ENCODE measurements at places on chromosomes 5 and 9. TPM values are rescaled to one million over a fixed set of nuclear protein-coding genes. Genes with fewer than 3 reads are reported as not detected.

- no peak overlapping the region for H3K4me3 ChIP-seq
- no peaks in the 10 kb centered on the region for H3K4me1 ChIP-seq
- no peak for DNase-seq
- H3K27me3 ChIP-seq: no peaks in the 10 kb centered on the region
Observed at GRCh38 chr5:33789567-33789957, 102.2 kb downstream of the ADAMTS12 start.

CATSPER3 gene
- total RNA-seq: 0.56 TPM

GRCh38 chr5:137217599-137218200, 281.4 kb downstream of the SPOCK1 start:
- no peak overlapping the region for H3K4me3 ChIP-seq
- no peaks in the 10 kb centered on the region for H3K36me3 ChIP-seq
- no peaks in the 10 kb centered on the region for H3K4me1 ChIP-seq
- no peaks in the 10 kb centered on the region for H3K27me3 ChIP-seq
- no peak for DNase-seq

GRCh38 chr9:74949859-74950855, 2.6 kb downstream of the C9orf40 start:
- no peak for DNase-seq
- peaks cover 16% of the 10 kb centered on the region for H3K4me1 ChIP-seq
- H3K27ac ChIP-seq: no peak overlapping the region
- H3K4me3 ChIP-seq: no peak overlapping the region

SUSD1 gene
- total RNA-seq: 5.4 TPM

SPINK13 gene
- not detected for total RNA-seq

GRCh38 chr5:141483902-141484301, 928 bp upstream of the PCDHGC4 start:
- peaks cover 13% of the 10 kb centered on the region for H3K4me1 ChIP-seq
- H3K4me3 ChIP-seq: no peak overlapping the region
- DNase-seq: no peak

GRCh38 chr9:71761938-71762353, 6.4 kb downstream of the CEMIP2 start:
- no peaks in the 10 kb centered on the region for H3K36me3 ChIP-seq
- H3K27me3 ChIP-seq: no peaks in the 10 kb centered on the region
- no peak for DNase-seq
- H3K4me1 ChIP-seq: peaks cover 41% of the 10 kb centered on the region
- no peak overlapping the region for H3K27ac ChIP-seq

GRCh38 chr9:92446536-92446935, 22.3 kb upstream of the OMD start:
- no peak overlapping the region for H3K27ac ChIP-seq
- no peaks in the 10 kb centered on the region for H3K27me3 ChIP-seq
- H3K36me3 ChIP-seq: no peaks in the 10 kb centered on the region

DNA sequence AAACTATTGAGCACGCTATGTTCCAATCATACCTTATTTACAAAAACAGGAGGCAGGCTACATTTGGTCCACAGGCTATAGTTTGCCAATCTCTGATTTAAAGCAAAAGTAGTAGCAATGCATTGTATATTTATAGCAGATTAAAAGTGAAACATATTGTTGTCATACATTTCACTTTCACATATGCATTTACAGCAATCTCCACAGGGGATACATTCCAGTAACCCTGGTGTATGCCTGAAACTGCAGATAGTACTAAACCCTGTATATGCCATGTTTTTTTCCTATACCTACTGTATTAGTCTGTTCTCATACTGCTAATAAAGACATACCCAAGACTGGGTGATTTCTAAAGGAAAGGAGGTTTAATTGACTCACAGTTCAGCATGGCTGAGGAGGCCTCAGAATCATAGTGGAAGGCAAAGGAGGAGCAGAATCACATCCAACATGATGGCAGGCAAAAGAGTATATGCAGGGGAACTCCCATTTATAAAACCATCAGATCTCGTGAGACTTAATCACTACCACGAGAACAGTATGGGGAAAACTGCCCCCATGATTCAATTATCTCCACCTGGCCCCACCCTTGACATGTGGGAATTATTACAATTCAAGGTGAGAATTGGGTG, 5.9 kb upstream of the CSF1R start:
- H3K4me3 ChIP-seq: no peak overlapping the region
- H3K27me3 ChIP-seq: no peaks in the 10 kb centered on the region
- DNase-seq: no peak
- no peak overlapping the region for H3K27ac ChIP-seq
- H3K4me1 ChIP-seq: no peaks in the 10 kb centered on the region

DNA sequence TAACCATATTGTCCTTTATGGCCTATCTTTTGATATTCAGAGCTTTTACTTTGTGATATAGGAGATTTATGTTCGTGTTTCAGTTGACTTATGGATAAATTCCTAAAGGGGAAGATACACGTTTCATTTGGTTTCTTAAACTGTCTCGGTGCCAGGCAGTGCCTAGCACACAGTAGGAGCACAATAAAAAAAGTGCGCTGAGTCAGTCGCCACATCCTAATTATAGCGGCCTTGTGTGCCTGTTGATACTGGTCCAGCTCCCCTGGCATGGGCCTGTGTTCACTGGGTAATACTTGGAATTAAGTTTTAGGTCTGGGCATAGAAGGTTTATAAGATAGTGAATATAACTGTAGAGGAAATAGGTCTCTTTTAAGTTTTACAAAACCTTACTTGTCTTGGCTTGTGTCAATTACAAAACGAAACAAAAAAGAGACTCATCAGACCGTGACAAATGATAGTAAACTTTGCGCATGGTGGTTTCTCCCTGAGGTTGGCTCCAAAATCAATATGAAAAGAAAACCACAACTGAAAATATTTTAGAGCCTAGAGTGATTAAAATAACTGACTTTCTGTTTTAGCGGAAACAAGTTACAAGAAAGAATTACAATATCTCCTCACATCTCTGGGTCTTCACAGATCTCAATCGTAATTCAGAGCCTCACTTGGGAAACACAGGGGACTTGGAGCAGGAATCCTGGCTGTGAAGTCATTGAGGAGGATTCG, 84.8 kb downstream of the MVB12B start:
- H3K27ac ChIP-seq: peak overlapping the region; percentile 32
- peaks cover 38% of the 10 kb centered on the region for H3K4me1 ChIP-seq
- peak overlapping the region; percentile 38 for H3K4me3 ChIP-seq
- no peaks in the 10 kb centered on the region for H3K36me3 ChIP-seq
- DNase-seq: no peak
- H3K27me3 ChIP-seq: no peaks in the 10 kb centered on the region

DNA sequence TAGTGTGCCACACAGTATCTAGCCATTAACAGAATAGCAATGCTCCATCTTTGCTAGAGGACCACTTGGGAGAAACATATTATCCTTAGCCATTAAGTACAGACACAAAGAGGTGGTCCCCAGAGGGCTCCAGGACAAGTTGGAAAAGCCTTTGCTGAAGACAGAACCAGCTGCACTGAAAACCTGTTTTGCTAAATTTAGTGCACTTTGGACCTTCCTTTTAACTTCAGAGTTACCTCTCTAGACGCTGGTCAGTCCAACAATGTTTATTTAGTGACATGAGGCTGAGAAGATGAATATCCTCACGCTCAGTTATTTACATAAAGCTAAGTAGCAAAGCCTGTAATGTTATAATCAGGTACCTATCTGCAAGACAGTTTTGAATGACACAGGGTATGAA, 265.0 kb upstream of the ZNF608 start:
- no peak for DNase-seq
- H3K36me3 ChIP-seq: no peaks in the 10 kb centered on the region
- H3K27me3 ChIP-seq: no peaks in the 10 kb centered on the region
- no peak overlapping the region for H3K27ac ChIP-seq

SLC34A1 gene
- total RNA-seq: not detected

FGF10 gene
- total RNA-seq: not detected

DNA sequence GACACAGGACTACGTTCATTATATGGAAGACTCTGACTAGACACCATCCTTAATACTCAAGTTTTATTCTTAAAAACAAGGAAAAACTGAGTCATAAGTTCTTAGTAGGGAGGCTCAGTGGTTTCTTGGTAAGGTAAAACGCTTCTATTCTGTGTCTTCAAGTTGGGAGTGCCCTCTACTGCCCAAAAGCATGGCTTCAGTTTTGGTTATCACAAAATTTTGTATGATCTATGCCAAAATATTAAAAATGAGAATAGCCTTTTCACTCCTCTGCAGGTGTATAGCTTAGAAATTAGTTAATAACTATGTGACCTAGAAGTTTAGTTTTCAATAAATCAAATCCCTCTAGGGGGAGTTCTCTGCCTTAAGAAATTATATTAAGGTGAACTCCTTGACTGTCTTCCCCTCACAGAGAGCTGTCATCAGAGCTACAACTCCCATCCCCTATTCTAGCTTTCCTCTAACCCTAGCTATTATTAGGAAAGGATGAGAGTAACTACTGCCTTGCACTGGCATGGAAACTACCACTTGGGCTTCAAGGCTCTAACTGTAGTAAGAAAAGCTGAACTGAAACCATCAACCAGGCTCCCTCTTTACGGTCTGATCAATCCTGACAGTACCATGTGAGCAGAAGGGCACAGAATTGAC, 189.7 kb downstream of the GNAQ start:
- no peak overlapping the region for H3K4me3 ChIP-seq
- H3K36me3 ChIP-seq: no peaks in the 10 kb centered on the region
- no peaks in the 10 kb centered on the region for H3K27me3 ChIP-seq
- no peaks in the 10 kb centered on the region for H3K4me1 ChIP-seq

GRCh38 chr5:80093796-80094195, 58.6 kb downstream of the THBS4 start:
- peaks cover 24% of the 10 kb centered on the region for H3K4me1 ChIP-seq
- no peak overlapping the region for H3K4me3 ChIP-seq
- no peaks in the 10 kb centered on the region for H3K27me3 ChIP-seq
- peaks cover 7% of the 10 kb centered on the region for H3K36me3 ChIP-seq

DNA sequence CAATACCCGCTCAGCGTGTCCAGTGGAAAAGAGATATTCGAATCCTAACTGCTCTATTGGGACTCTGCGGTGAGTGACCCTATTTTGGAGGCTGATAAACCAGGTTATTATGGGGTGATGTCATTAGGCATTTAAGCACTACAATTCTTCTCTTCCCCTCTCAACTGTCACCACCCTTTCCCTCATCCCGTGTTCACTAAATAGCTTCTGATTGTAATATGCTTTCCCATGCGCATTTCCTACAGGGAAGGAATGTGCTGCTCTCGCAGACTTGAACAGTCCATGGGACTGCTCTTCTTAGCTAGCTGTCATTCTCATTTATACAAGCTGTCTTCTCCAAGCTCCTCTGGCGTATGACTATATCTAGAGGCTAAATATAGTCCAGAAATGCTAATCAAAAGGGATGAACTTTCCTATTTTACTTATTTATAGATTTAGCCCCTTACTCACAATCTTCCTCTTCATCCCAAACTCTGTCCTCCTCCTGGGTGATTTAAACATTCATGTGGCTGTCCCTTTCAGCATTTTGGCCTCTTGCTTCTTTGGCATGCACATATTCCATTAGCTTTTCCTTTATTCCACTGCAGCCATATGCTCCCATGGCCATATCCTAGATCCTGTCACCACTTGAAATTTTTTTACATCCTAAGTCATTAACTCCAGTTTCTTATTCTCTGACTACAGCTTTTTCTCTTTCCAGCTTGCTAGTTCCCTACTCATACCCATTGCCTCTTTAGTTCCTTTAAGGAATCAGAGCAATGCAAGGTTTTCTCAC, 39.6 kb upstream of the CSNK1G3 start:
- no peak for DNase-seq
- no peaks in the 10 kb centered on the region for H3K4me1 ChIP-seq
- H3K36me3 ChIP-seq: no peaks in the 10 kb centered on the region

DNA sequence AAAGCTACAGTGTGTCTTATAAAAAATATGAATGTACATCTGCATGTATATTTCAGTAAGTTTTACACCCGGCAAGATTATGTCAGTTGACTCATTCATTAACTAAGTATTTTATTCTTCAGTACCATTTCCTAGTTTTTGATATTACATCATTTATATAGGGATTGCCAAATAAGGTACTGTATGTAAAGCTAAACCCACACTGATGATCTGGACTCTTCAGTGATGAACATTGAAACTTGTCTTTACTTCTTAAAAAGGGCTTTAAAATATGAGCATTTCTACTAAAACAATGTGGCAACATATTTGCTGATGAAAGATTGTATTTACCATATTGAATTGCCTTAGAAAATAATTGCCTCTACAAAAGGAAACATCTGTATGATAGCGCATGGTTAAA, 151.8 kb upstream of the TLX3 start:
- no peaks in the 10 kb centered on the region for H3K4me1 ChIP-seq
- H3K27ac ChIP-seq: no peak overlapping the region
- DNase-seq: no peak
- no peak overlapping the region for H3K4me3 ChIP-seq

GRCh38 chr5:1151316-1151715, 39.5 kb upstream of the SLC12A7 start:
- no peak overlapping the region for H3K27ac ChIP-seq
- H3K27me3 ChIP-seq: peaks cover 39% of the 10 kb centered on the region
- H3K36me3 ChIP-seq: no peaks in the 10 kb centered on the region
- no peak for DNase-seq
- no peak overlapping the region for H3K4me3 ChIP-seq
- peaks cover 12% of the 10 kb centered on the region for H3K4me1 ChIP-seq

GRCh38 chr9:91378695-91379127, 17.0 kb upstream of the AUH start:
- H3K4me1 ChIP-seq: no peaks in the 10 kb centered on the region
- no peaks in the 10 kb centered on the region for H3K36me3 ChIP-seq
- no peak overlapping the region for H3K27ac ChIP-seq
- DNase-seq: no peak
- no peaks in the 10 kb centered on the region for H3K27me3 ChIP-seq

DOK3 gene
- total RNA-seq: 1.4 TPM

GRCh38 chr9:33921967-33922895, 105.3 kb downstream of the UBE2R2 start:
- no peak for DNase-seq
- H3K4me1 ChIP-seq: no peaks in the 10 kb centered on the region
- H3K27me3 ChIP-seq: no peaks in the 10 kb centered on the region

ARSI gene
- 0.56 TPM for total RNA-seq

- H3K4me3 ChIP-seq: no peak overlapping the region
- DNase-seq: no peak
- H3K27ac ChIP-seq: no peak overlapping the region
- no peaks in the 10 kb centered on the region for H3K36me3 ChIP-seq
Observed at GRCh38 chr9:2603621-2604020, 18.0 kb upstream of the VLDLR start.

- peaks cover 6% of the 10 kb centered on the region for H3K27me3 ChIP-seq
- H3K27ac ChIP-seq: no peak overlapping the region
- H3K36me3 ChIP-seq: no peaks in the 10 kb centered on the region
- DNase-seq: no peak
- H3K4me3 ChIP-seq: no peak overlapping the region
Observed at GRCh38 chr5:1763960-1764605, 35.6 kb downstream of the MRPL36 start.

DNA sequence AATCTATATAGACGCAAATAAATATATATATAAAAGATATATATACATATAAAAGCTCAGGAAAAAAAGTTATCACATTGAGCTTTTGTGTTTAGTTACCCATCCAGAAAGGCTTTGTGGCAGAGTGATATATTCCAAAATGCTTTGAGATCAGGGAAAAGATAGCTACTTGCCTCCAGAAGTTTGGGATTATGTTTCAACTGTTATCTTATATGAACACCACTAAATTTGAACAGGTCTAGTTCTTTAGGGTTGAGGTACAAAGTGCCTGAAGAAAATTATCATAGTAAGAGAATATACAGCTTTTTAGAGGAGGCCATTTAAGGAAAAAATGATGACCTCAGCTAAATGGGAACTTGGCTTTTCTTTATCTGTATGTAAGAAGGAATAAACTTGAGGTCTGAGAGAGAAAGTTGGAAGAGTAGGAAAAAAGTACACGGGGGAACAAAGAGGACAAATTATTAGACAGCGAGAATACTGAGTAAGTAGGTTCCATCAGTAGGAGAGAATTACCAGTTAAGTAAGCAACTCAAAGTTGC, 2.4 kb downstream of the ERP44 start:
- DNase-seq: no peak
- no peak overlapping the region for H3K4me3 ChIP-seq
- H3K27me3 ChIP-seq: no peaks in the 10 kb centered on the region
- peaks cover 20% of the 10 kb centered on the region for H3K4me1 ChIP-seq
- no peak overlapping the region for H3K27ac ChIP-seq
